ENCODE measurements at places on chromosomes 3 and 15.

DNA sequence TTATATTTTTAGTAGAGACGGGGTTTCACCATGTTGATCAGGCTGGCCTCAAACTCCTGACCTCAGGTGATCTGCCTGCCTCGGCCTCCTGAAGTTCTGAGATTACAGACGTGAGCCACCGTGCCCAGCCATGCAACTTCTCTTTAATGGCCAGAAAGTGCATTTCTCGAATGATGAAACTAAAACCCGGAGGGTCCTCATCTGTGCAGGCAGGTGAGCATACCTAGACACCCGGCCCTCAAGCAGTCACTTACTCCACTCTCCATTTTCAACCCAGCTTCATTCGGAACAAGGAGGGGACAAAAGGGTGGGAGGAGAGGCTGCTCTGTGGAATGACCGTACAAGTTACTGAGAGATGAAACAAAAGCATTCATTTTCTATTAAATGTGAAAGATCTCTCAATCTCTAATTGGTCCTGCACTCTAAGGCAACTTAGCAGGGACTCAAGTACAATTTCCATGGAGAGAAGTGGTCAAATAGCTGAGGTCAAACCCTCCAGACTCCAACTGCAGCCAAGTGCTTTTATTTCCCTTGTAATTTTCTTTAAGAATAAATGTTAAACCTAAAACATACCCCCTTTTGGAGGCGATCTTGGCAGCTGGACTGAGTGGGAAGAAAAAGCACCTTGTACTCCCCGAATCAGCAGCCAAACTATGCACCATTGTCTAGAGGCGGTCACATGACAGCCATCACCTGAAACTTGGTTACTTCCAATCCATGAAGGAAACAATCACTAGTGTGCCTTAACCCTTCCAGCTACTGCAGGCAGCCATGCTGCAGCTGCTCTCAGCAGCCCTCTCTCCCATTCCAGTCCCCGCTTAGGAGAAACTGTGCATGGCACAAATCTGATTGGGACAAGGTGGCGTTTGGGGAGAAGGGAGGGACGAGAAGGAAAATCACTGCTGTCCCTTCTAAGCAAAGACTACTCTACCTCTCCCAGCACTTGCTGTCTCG, 62.2 kb downstream of the VGLL4 start:
- no peak for DNase-seq

DNA sequence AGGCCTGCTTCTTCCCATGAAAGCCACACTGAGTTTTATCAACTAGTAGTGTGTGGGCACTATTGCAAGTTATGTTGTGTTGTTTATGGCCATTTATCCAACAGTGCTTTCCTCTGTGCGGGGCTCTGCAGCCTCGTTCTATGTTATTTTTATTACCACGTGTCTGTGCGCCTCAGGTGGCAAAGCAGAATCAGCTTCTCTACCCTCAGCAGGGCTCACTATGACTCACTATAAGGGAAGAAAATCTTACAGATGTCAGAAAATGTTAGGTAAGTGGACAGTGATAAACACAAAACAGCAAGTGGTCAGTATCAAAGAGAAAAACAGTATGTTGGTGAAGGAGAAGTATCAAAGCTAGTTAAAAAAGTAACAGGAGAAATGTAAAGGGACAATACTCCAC, 61.4 kb downstream of the MOBP start:
- DNase-seq: no peak

- DNase-seq: no peak
These were observed 498 bp upstream of the ARNT2 start for GRCh38 chr15:80403712-80404056.

DNA sequence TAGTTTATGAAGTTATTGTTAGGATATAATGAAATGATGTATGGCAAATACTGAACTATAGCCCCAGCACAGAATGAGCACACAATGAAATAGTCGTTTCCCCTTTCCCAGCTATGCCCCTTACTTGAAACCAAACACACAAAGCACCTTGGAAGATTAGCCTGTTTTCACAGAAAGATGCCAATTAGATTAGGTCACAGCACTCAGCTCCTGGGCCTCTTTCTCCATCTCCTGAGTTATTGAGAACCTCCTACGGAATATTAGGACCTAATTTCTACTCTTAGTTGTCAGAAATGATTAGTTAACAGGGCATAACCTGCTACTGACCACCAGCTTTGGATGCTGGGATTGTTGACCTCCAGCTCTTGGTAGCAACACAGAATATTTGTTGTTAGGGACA, 269.4 kb upstream of the ROPN1 start:
- DNase-seq: no peak

DNA sequence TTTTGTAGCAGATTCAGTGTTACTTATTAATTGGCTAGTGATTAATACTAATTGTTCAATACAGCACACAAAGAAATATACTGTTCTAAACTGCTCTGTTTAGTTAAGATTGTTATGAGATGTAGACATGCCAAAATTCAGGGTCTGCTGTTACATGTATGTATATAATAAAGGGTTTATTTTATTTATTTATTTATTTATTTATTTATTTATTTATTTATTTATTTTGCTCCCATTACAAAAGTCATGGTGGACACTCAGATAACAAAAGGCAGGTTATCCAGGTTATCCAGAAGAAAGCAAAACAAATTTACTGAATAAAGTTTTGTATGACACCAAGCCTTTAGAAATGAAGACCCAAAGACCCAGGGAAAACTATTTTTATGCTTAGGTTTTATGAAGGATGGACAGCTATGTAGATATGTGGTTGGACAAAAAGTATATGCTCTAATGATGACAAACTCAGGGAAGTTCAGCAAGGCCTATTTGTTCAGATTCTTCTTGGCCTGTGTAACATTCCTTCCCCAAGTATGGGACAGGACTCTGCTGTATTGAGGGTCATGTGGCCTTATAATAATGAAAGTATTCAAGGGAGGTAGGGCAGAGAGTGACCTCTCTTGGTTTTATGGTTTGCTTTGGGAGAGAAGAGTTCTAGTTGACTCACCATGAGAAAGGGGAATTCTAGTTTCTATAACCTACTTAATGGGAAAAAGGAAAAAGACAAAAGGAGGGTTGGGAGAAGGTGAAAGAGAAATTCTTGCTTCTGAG, 1056.8 kb downstream of the ROBO2 start:
- DNase-seq: no peak

- no peak for DNase-seq
These were observed 20.1 kb downstream of the DET1 start for GRCh38 chr15:88526247-88526879.

DNA sequence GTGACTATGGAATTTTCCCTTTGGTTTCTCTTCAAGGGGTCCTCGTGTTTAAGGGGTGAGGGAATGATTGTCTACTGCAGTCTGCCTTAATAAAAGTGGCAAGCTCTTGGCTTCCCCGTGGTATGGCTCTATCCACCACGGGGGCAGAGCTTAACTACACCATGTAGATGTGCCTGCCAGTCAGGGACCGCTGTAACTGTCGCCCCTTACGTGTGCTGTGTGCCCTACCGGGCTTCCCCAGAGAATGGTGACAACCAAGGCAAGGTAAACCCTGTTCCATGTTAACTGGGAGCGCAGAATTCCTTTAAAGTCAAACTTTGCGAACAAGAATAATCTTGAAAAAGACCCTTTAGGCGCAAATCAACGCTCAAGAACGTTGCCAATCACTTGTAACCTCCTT, 966 bp upstream of the C3orf80 start:
- DNase-seq: no peak

- no peak for DNase-seq
These were observed 14.6 kb upstream of the BLOC1S6 start for GRCh38 chr15:45572617-45573016.

DNA sequence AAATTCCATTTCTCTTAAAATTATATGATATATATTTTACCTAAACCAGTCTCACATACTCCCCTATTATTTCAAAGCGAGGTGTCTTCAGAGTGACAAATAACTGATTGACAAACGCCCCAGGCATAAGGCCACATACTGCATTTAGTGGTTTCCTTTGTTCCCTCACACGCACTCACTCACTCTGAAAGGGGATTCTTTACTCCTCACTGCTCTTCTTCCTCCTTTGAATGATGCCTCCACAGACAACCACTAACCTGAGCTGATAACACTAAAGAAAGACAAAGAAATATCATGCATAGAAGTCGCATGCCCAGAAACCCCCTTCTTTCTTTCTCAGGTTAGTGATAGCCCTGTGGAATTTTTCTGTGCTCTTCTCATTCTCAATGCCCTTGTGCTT, 24.1 kb upstream of the BBX start:
- DNase-seq: no peak

DNA sequence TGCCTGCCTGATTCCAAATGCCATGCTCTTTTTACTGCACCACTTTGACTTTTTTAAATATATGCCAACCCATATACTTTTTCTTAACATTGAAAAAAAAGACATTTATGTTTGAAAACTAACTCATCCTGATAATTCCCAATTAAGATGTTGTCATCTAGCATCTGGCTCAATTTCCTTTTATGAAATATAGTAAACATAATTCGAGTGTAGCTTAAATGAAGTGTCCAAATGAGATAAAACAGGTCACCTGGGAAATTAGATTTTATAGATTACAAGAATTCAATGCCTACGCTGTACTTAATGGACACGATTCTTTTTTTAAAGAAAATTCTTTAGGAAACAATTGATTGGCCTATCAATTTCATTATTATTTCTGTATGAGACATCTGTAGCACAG, 2.8 kb downstream of the MDFIC2 start:
- no peak for DNase-seq

GRCh38 chr15:66704019-66704802, 2.2 kb downstream of the SMAD6 start:
- DNase-seq: no peak

- DNase-seq: no peak
These were observed 526.8 kb upstream of the TBL1XR1 start for GRCh38 chr3:177724020-177724638.

DNA sequence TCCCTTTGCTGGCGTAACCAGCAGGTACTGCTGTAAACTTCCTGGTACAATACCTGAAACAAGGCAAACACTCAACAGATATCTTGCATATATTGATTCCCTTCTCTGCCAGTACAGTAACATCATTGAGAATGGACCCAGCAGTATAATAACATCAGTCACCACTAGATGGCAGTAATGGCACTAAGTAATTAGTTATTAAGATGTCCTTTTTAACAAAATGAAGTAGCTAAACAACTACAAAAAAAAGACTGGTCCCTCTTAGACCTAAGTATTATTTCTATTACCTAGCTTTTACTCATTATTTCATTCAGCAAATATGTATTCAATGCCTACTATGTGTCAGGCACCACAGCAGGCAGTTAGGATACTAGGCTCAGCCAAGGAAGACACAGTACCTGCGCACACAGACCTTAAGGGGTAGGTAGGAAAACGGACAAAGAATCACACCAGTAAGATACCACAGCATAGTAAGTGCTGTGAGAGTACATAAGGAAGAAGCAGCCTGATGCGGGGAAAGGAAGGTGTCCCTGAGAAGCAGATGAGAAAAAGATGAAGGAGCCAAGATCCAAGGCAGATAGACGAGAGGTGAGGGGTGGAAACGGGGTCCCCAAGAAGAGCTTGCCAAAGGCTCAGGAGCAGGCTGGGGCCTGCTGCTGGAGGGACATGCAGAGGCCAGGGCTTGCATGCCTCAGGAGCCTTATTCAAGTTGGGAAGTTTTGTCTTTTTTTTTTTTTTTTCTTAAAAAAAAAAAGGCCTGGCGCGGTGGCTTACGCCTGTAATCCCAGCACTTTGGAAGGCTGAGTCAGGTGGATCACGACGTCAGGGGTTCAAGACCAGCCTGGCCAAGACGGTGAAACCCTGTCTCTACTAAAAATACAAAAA, 102.7 kb upstream of the CHD2 start:
- DNase-seq: no peak

- DNase-seq: no peak
These were observed 105.3 kb downstream of the CD47 start for GRCh38 chr3:107985496-107985895.

DNA sequence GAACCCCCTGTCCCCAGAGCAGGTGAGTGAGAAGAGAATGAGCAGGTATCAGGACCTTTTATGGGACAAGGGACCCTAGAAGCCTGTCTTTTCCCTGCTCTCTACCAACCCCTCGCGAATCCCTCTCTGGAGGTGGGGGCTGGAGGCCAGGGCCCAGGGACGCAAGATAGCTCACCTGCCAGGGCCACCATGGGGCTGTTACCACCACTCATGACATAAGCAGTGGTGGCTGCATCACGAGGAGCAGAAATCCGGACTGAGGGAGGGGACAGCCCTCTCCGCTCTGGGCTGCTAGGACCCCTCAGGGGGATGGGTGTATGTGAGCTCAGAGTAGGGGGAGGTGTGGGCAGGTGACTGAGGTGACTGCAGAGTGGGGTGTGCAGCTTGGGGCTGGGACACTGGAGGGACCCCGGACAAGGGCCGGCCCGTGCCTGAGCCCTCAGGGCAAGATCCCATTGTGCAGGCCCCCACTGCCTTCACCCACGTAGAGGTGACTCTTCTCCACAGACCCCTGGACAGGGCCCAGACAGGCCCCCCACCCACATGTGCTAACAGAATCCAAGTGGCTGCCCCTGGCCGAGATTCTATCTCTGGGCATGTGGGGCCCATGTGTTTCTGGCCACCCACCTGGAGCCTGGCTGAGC, 190.6 kb downstream of the TBC1D2B start:
- DNase-seq: no peak

- DNase-seq: no peak
These were observed 340.6 kb downstream of the PTPRG start for GRCh38 chr3:61901986-61902385.

DNA sequence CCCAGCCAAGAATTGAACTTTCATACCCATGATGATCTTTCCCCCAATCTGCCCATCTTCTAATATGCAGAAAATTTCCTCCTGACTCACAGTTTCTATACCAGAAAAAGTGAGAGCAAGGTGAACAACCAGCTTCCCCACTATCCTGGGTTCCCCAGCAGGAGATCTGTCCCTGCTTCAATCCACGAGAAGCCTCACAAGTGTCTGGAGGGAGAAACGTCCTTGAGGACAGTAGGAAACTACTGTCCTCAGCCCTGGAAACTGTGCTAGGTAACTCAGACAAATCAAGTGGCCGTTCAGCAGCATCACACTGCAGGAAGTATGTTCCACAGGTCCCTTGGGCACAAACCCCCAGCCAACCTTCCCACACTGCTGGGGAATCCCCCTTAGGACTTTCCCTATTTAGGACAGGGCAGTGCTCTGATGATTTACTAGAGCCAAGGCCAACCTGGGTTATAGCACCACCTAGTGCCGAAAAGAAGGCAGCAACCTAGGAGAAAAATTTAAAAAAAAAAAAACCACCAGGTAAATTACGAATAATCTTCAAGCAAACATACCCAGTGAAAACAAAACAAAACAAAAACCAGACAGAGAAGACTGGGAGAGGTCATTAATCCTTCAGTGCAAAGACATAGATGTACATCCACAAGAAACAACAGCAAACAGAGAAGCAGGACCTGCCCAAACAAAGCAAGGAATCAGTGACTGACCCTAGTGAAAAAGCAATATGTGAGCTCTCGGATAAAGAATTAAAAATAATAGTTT, 36.0 kb downstream of the MORC1 start:
- no peak for DNase-seq
